ENCODE measurements at places on chromosomes 3 and 15.

- DNase-seq = no peak
Observed at GRCh38 chr15:73426323-73426994, 16.5 kb upstream of the REC114 start.

- DNase-seq = peak; percentile 79
Observed at GRCh38 chr3:61530355-61530754, 31.0 kb upstream of the PTPRG start.

GRCh38 chr3:45551214-45552010, 43.1 kb upstream of the LIMD1 start:
- no peak for DNase-seq

GRCh38 chr15:61079529-61079928, 149.6 kb downstream of the RORA start:
- no peak for DNase-seq

DNA sequence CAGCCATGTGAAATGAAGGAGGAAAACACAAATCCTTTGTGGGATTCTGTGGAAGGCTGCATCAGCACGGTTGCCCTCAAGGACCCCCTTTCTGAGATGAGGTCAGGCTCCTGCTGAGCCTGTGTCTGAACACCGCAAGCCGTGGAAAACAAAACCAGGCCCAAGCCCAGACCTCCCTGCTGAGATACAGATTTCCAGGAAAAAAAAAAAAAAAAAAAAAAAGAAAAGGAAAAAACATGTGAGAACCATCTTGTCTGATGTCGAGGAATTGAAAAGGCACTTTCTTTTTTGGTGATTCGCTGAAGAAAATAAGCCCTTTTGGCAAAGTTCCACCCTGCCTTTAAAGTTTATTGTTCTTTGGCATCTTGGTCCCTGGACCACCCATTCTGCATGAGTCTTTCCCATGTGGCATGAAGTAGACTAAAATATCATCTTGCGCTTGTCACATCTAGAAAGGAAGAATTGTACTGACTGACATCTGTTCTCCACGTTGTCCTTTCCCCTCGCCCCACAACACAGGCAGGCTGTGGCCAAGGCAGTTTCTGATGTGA, 117.6 kb downstream of the CHST2 start:
- no peak for DNase-seq

DNA sequence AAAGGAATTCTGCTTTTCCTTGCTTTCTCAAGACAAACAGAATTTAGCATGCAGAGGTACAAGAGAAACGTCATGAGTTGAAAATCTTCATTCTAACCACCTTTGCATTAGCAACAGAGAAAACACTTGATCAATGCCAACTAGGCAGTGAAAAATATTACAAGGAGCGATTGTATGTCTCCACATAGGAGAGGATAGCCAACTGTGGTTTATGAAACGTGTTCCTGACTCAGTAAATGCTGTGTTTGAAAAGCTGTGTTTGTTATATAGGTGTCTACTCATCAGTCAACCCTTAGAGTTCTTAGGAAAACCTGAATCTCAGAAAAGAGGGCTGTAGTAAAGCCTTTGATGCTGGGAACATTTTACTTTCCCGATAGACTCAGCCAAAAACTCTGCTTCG, 102.4 kb downstream of the FRMD4B start:
- no peak for DNase-seq

DNA sequence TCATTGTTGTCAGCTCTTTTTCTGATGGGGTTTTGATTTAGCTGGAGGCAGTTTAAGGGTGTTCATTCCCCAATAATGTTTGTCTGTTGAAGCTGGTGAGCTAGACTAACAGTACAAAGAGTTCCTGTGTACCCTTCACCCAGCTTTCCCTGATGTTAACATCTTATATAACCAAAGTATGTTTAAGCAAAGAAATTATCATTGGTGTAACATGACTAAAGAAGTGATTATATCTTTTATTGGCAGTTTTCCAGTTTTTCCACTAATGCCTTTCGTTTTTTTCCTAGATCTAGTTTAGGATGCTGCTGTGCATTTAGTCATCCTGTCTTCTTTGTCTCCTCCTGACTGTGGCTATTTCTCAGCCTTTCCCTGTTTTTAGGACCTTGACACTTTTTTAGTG, 165.6 kb downstream of the LPP start:
- DNase-seq = no peak

- no peak for DNase-seq
Observed at GRCh38 chr3:151620071-151620470, 113.7 kb upstream of the AADACL2 start.

DNA sequence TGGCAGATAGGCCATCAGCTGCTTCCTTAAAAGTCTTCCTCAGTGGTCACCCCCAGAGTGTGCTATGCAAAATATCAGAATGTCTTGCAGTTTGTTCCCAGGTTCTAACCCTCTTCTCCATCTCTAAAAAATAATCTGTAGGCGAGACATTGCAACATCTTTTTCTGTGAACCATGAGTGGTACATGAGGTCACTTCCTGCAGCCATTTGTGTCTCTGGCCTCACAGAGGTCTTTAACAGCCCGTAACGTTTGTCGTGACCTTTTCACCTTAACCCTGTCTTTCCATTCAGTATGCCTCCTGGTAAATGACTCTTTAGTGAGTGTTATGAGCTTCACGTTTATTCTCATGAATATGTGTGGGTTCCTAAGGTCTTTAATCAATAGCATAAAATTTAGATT, 145.4 kb downstream of the KLHL25 start:
- DNase-seq = no peak

GRCh38 chr15:30859091-30859874, 44.4 kb upstream of the FAN1 start:
- peak; percentile 17 for DNase-seq

GRCh38 chr15:95284492-95284891, 1046.0 kb upstream of the NR2F2 start:
- DNase-seq = no peak

DNA sequence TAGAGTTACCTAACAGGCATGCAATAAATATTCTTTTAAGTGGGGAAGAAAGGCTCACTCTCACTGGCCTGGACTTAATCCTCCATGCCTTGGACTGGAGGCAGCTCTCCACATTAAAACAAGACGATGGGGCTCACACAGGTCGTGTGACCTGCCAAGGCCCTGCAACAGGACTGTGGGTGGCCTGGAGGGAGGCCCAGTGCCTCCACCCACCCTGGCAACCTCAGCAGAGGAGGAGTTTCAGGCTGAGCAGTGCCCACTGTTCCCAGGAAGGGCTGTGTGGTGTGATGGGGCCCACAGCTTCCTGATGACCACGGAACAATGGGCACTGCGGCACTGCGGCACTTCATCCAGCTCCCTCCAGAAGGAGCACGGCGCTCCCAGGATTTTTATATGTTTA, 5.5 kb downstream of the UROC1 start:
- peak; percentile 66 for DNase-seq

DNA sequence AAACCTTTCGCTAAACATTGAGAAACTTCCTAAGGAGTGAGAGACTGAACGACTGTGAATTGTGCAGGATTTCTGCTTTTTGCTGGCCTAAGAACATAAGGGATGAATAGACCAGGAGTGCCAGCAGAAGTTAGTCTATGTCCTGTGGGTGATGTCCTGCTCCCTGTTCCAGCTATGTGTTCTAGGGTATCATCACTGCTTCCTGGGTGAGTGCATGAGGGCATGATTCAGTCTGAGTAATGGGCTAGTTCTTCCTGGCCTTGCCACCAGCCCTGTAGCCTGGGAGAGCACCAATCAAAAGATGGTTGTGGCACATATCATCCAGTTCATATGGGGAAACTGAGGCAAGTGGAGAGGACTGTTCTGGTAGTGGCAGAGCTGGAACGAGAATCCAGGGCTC, 153.9 kb upstream of the TPM1 start:
- DNase-seq = no peak

DNA sequence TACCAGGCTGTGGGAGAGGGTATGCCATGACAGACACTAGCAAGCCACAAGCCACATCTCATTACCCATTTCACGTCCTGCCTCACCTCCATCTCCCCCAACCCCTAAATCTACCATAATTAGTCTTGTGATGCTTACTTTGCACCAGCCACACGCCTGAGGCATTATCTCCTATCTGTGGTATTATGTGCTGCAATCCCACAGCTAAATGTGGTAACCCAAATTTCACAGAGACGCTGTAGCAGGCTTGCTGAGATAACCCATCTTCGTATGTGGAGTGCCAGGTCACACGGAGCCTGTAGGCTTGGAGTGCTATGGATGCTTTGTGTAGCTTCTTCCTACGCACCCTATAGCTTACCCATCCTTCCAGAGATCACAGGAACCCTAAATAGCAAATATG, 256.7 kb upstream of the KCNH8 start:
- DNase-seq = no peak

DNA sequence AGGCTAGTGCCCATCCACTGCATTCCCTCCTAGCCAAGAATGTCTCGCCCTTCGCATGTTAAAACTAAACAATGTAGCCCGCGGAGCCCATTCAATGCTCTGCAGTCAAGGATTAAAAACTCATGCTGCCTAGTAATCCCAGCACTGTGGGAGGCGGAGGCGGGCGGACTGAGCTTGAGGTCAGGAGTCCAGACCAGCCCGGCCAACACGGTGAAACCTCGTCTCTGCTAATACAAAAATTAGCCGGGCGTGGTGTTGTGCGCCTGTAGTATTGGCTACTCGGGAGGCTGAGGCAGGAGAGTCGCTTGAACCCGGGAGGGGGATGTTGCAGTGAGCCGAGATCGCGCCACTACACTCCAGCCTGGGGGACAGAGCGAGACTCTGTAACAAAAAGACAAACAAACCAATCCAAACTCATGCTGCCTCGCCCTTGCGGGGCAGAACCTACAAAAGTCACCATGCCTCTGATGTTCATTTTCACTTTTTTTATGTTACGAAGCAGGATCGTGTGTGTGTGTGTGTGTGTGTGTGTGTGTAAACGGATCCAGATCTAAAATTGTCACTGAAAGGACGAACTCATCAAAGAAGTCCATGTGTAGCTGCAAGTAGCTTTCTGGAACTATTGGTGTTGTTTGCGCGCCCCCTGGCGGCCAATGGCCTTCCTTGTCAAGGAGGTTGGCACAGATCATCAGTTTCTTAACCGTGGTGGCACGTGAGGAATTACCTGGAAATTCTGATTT, 54.8 kb upstream of the SPESP1 start:
- peak; percentile 96 for DNase-seq

- DNase-seq = no peak
Observed at GRCh38 chr3:182487611-182488010, 305.7 kb upstream of the ATP11B start.

- no peak for DNase-seq
Observed at GRCh38 chr15:100772892-100773520, 106.6 kb upstream of the ALDH1A3 start.

DNA sequence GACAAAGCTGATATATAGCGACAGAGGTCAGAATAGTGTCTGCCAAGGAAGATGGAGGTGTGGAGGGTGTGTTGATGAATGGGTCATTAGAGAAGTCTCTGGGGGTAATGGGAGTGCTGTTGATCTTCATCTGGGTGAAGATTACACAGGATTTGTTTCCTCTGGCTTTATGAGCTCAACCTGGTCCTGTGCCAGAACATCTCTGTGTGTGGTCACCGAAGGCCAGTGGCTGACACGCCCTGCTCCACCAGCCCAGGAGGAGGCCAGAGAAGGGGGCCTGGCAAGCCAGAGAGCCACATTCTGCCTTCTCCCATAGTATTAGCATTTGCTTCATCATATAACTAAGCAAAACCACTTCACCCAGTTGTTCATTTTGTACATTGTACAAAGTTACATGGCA, 121.1 kb downstream of the ZNF621 start:
- no peak for DNase-seq

GRCh38 chr3:17605032-17605431, 137.4 kb downstream of the TBC1D5 start:
- DNase-seq = no peak

DNA sequence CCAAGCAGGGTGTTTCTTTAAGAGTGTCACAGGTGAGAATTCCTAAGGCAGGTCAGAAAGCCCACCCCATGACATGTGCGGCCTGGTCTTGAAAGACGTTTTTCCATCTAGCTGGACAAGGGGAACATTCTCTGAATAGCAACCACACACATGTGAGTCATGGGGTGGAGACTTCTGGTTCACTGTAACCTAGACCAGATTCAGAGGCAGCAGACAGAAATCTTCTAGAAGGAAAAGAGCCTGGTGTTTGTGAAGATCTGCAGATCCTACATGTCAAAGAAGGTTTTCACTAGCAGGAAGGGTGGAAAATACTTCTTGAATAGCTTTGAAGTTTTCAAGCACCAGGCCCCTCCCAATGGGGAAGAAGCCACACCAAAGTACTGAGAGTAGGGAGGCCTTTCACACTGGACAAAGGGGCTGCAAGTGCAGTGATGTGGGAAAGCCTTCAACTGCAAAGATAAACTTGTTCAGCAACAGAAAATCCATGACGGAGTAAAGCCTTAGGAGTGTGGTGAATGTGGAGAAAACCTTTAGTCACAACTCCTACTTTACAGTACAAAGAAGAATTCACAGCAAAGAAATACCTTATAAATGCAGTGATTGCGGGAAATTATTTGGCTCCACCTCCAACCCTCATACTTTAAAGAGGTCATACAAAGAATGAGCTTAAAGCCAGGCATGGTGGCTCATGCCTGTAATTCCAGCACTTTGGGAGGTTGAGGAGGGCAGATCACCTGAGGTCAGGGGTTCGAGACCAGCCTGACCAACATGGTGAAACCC, 17.6 kb downstream of the ADAM10 start:
- DNase-seq = no peak

GRCh38 chr3:126191246-126191645, 10.9 kb upstream of the ALDH1L1 start:
- DNase-seq = no peak

GRCh38 chr3:14423963-14424362, 21.6 kb downstream of the SLC6A6 start:
- no peak for DNase-seq

DNA sequence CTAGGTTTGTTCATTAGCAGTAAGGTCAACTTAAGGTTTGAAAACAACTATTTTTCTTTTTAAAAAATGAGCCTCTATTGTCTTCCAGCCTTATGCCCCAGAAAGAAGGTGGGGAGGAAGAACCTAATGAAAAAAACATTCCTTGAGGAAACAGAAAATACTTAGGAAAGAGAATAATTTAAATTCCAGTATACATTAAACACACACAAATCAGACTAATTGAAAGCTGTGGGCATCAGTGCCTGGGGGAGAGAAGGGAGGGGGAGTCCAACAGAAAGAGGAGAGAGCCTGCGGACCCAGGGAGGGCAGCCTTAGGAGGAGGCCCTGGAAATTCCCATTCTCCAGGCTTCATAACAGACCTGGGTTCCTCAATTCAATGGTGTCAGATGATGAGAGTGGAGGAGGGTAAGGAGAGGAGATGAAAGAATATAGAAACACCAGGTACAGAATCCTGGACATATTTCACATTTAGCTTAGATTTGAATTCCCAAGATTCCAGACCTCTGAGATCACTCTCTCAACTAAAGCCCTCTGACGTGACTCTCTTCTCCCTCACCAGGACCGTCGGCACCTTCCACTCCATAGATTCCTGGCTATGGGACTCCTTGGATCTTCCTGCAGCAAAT, 320.5 kb upstream of the UMPS start:
- DNase-seq = no peak

DNA sequence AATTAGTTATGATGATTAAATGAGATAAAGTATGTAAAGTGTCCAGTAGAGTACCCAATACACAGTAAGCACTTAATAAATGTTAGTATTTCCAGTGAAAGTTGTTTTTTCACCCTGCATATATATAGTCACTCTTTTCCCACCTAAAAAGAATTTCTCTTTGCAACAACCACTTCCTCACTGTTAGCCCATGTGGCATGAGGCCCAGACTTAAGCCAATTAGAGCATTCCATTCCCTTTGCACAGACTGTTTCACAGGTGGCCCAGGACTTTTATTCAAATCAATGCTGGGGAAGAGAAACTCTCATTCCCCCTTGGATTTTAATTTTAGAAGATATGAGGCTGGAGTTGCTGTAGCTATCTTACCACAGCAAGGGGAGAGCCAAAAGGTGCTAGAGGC, 3.7 kb downstream of the IFT80 start:
- DNase-seq = peak; percentile 18

GRCh38 chr3:37725842-37726241, 135.8 kb upstream of the CTDSPL start:
- no peak for DNase-seq
